Mucosa of gallbladder (tissue), 1 donor: ENCODE measurements at places on chromosomes 16 and 17.

DNA sequence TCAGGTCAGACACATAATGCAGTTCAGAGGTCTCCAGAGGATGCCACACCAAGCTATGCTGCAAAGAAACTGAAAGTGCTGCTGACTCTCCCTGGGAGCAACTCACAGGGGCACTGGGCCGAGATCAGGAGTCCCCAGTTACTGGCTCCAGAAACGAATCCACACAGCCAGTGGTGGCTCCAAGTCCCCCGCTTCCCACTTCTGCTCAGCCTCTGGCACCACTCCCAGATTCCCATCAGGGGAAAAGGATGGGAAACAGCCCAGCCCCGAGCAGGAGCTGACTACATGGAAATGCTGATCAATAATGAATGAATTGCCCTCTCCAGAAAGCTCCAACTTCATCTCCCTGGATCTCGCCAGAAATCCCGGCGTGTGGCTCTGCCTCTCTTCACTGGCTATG is 62.3 kb upstream of the CDH5 start:
- DNase-seq = no peak

DNA sequence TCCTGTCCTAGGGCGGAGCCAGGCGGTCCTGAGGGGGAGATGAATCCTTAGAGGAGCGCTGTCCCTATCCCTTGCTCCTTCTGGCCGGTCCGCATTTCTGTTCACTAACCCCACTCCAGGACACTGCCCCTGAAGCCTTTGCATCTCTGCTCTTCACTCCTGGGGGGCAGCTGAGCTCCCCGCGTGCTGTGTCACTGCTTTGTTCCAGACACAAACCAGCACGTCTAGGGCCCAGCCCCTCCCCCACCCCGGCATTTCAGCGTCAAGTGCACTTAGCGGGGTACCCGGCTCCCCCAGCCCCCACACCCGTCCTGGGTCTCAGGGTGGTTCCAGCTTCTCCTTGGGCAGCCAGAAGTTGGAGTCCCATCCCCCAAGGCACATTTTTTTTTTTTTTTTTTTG is 8.9 kb downstream of the CORO6 start:
- no peak for DNase-seq

GRCh38 chr17:50274142-50274896 is at the start of gene TMEM92:
Gene TMEM92, plus strand, starts transcription at chr17:50274466. Its CDS starts 36 bp downstream, at chr17:50274502.
- peak; percentile 63 for DNase-seq

GRCh38 chr16:64968539-64968938 is 153.3 kb downstream of the CDH11 start:
- DNase-seq = no peak

DNA sequence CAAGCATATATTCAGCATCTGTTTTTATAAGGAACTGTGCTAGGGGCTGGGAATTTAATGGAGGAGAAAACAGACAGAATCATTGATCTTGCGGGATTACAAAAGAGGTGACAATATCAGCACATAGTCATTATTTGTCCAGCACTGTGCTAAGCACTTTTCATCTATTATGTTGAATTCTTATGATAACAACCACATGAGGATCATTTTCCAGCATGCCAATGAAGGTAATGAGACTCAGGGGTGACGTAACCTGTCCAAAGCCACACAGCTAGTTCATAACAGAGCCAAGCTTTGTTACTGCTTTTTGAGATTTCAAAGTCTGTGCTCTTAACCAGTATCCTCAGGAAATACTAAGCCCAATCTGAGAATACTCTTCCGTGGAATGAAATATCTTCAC is 503.3 kb downstream of the CDH13 start:
- no peak for DNase-seq

- DNase-seq = no peak
Observed at GRCh38 chr17:73539166-73539565, 105.1 kb downstream of the SDK2 start.

DNA sequence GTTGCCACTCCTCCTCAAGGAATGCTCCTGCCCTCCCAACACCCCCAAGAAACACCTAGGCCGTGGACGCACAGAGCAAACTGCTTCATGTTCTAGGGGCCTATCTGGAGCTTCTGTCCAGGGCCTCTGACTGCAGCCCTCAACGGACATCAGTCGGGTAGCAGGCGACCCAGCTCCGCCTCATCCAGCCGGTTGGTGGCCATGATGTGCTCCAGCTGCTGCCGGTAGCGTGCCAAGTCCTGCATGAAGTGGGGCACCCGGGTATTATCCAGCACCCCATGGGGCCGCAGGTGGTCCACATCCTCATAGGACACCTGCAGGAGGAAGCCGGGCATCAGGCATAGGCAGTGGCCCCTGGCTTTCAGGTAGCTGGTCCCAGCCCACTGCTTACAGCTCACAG is 6.3 kb downstream of the NOL3 start:
- DNase-seq = no peak

DNA sequence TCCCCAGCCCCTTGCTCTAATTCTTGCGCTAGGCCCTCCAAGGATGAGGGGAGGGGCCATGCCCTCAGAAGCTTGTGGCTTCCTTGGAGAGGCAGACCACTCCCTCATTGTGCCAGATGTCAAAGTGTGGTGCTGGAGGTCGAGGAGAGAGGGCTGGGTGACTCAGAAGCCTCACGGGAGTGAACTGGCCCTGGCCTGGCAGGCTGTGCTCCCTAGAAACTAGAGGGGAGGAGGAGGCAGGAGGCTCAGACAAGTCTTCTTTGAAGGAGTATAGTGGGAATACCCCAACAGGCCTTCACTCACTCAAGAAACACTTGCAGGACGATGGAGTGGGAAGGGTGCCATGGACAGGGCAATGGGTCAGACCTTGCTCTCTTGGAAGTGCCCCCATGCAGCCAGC is 18.5 kb downstream of the ANKRD40 start:
- DNase-seq = no peak

DNA sequence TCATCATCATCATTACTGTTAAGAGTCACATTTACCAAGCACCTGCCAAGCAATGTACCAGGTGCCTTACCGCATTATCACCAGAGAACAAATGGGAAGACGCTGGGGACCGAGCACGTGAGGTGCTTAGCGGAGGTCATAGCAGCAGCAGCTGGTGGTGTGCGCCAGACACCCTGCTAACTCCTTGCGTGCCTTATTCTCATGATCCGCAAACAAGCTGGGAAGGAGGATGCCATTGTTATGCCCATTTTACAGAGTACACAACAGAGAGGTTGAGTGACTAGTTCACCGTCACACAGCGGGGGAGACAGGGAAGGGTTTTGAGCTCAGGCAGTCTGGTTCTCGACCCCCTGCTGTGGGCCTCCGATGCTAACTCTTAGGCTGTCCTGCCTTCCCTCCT is 7.3 kb downstream of the ATP2A3 start:
- no peak for DNase-seq

- DNase-seq = no peak
Observed at GRCh38 chr17:73072219-73072962, 20.1 kb downstream of the SLC39A11 start.

DNA sequence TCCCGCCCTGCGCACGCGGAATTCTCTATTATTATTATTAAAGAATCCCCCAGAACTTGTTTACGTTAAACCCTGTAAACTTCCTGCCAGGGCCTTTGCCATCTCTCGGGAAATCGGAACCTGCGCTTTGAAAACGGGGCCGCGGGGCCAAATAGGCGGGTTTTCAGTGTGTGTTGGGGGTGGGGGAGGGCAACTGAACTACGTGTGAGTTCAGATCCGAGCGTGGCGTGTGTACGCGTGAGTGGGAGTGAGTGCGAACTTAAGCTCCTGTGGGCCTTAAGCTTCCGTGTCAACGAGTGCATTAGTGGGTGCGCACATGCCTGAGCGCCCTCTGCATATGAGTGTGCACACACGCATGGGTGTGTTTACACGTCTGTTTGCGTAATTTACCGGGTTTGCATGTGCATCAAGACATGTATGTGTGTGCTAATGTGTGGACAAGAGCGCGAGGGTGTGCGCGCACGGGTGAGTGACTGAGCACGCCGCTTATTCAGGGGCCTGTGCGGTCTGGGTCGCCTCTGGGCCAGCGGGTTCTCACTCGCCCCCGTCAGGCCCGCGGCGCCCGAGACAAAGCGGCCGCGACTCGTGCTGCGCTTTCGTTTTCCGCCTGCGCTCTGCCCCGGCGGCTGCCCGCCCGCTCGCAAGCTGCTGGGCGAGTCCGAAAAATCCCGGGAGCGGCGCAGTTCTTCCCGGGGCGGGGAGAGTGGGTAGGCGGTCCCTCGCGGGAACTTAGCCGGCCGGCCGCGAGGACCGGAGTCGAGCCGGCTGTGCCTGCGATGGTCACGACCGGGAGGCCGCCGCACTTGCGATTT is 1.2 kb upstream of the FOXF1 start:
- no peak for DNase-seq

DNA sequence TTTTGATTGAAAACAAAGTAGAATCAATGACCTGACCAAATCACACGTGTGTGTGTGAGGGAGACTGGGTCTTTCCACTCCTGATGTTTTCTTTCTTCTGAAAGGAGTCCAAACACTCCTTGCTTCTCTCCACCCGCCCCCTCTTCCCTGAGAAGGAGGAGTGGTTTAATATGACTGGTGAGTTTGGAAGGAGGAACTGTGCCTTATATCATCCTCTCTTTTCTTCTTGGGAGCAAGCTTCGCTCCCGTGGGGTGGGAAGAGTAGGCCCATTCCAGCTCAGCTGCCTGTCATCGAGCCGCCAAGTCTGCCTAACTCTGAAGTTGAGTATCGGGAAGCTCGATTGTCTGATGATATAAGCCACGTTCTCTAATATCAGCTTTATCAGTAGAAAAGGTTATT is 96.5 kb downstream of the YPEL2 start:
- no peak for DNase-seq

DNA sequence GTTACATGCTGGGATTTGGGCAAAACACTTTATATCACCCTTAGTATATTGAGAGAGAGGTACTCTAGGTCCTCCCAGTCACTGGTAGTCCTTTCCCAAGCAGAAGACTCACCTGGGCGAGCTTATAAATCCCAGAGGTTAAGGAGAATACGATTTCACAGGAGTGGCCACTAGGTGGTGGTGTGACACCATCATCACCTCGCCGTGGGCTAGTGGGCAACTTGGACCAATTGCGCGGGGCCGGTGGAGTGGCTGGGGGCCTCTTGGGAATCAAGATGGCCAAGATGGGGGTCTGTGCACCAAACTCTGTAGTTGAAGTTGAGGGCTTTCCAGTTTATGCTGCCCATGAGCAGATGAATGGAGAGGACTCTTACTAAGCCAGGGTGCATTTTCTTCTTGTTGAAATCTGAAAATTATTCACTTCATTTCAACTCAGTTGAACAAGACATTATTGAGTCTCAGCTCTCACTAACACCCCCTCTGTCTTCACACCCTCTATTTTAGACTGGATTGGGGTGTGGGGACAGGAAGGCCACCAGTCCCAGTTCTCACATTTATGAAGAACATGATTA is 38.2 kb upstream of the PIRT start:
- DNase-seq = peak; percentile 34

DNA sequence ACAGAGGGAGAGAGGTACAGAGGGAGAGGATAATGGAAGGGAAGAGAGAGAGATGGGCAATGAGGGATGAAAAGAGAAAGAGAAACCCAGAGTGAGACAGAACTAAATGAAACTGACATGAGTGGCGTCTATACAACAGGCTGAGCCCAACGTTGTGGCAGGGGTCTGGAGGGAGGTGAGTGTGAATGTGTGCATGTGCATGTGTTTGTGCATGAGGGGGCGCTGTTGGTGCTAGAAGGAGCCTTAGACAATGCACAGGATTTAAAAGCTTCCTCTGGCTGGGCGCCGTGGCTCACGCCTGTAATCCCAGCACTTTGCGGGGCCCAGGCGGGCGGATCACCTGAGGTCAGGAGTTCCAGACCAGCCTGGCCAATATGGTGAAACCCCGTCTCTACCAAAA is 454.8 kb upstream of the CDH11 start:
- no peak for DNase-seq

DNA sequence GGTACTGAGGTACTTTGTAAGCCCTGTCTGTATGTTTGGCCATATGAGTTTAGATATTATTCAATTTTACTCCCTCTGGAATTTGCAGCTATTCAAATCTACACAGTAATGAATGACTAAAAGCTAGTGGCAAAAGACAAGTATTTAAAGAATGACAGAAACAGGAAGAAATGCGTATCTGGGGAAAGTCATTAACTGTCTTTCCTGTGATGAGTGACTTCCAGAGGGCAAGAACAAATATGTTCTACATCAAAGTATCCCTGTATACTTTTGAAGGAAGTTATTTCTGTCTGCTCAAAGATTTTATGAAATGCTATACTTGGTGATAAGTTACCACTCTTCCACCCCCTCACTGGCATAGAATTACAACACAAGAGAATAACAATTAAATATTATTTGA is 489.3 kb upstream of the SOX9 start:
- DNase-seq = no peak

GRCh38 chr17:63945784-63946439 is 13.8 kb upstream of the CD79B start:
- no peak for DNase-seq

- no peak for DNase-seq
Observed at GRCh38 chr17:80659651-80660050, 115.0 kb downstream of the RPTOR start.

GRCh38 chr16:24670623-24671454 is 58.6 kb upstream of the TNRC6A start:
- no peak for DNase-seq

- peak; percentile 93 for DNase-seq
Observed at GRCh38 chr16:8674413-8675022, at the start of gene ABAT. Gene ABAT, plus strand, starts transcription at chr16:8674617. Its CDS starts 61,123 bp downstream, at chr16:8735740.

DNA sequence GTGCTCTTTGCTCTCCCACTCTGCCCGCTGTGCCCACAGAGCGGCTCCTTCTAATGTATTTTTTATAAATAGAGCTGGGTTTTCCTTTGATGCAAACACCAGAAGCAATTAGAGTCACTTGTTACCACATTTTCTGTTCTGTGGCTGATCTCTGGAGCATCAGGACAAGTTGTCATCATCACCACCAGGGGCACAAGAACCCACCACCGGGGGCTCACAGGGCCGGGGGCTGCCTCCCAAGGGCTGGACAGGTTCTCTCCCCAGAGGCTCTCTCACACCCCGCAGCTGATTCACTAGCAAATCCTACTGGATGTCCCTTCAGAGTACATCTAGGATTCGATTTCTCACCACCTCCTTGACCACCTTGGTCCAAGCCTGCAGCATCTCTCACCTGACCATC is 18.5 kb downstream of the C16orf82 start:
- DNase-seq = no peak

GRCh38 chr17:6660805-6661463 is 9.4 kb downstream of the C17orf100 start:
- no peak for DNase-seq

- DNase-seq = no peak
Observed at GRCh38 chr16:80614908-80615671, 74.3 kb downstream of the DYNLRB2 start.
